Small intestine (tissue), 16 donors: ENCODE measurements at places on chromosomes 2 and 18. TPM values are rescaled to one million over a fixed set of nuclear protein-coding genes. Genes with fewer than 3 reads are reported as not detected.

DNA sequence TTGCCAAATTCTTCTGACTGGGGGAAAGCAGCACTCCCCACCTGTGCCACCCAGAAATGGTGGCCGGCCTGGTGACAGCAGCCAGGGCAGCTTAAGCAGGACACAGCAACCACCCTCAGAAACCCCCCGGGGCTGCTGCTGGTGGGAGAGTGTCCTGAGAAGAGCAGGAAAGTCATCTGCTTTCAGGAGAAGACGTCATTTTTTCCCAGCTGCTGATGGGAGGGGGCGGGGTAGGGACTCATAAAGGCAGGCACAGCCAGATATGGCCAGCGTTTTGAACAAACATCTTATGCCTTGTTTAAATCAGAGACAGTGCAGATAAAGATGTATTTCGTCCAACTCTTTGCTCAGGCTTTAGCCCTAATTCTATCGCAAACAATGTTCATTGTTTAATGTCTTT, 139.5 kb downstream of the LRRC30 start:
- H3K4me1 ChIP-seq, result no peaks in the 10 kb centered on the region
- H3K27me3 ChIP-seq, result no peaks in the 10 kb centered on the region
- DNase-seq, result no peak
- no peak overlapping the region for H3K4me3 ChIP-seq

DNA sequence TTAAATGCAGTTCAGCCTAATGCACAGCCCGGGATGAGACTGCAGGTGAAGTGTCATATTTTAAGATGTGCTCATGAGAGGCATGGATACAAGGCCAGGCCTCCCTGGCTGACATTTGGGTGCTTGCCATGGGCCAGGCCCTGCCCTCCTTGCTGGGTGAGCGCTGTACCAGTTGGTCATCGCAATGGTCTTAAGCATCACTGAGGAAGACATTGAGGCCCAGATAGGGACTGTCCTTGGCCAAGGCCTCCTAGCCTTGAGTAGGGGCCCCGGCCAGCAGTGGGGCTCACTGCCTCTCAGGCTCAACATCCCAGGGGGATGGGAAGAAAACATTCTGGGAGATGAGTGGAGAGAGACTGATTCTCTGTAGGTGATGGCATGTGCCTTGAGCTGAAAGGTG, 184.3 kb downstream of the SH3RF3 start:
- no peak overlapping the region for H3K27ac ChIP-seq
- H3K27me3 ChIP-seq, result no peaks in the 10 kb centered on the region
- DNase-seq, result no peak

Gene HOXD8
- polyA plus RNA-seq, result 1.9 TPM

Gene SLC30A3
- polyA plus RNA-seq, result not detected

Gene LGALSL
- polyA plus RNA-seq, result 24.8 TPM
